ENCODE measurements at places on chromosomes 1 and 21.

DNA sequence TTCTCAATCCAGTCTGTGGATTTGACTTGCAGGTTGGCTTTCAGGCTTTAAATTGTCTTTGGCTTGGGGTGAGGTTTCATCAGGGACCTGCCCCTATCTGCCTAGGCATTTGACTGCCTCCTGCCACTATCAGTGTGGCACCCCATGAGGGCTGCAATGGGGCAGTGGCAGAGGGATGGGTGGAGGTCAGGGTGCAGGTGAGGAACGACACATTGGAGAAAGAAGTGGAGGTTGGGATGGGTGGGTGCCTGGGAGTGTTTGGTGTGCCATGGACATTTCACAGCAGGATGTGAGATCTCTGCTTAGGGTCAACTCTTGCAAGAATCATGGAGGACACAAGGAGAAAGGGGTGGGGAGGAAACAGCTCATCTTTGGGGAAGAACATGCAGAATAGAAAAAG, 625.1 kb downstream of the PTPRU start:
- no peak for DNase-seq

GRCh38 chr1:16145030-16145661, 10.7 kb downstream of the EPHA2 start:
- peak; percentile 74 for DNase-seq

- peak; percentile 43 for DNase-seq
These were observed 136.9 kb upstream of the HNRNPU start for GRCh38 chr1:245001252-245001651.

GRCh38 chr1:92909321-92909720, 51.9 kb downstream of the DIPK1A start:
- DNase-seq, result peak; percentile 47

GRCh38 chr1:17359031-17359430, 13.0 kb upstream of the PADI6 start:
- no peak for DNase-seq

DNA sequence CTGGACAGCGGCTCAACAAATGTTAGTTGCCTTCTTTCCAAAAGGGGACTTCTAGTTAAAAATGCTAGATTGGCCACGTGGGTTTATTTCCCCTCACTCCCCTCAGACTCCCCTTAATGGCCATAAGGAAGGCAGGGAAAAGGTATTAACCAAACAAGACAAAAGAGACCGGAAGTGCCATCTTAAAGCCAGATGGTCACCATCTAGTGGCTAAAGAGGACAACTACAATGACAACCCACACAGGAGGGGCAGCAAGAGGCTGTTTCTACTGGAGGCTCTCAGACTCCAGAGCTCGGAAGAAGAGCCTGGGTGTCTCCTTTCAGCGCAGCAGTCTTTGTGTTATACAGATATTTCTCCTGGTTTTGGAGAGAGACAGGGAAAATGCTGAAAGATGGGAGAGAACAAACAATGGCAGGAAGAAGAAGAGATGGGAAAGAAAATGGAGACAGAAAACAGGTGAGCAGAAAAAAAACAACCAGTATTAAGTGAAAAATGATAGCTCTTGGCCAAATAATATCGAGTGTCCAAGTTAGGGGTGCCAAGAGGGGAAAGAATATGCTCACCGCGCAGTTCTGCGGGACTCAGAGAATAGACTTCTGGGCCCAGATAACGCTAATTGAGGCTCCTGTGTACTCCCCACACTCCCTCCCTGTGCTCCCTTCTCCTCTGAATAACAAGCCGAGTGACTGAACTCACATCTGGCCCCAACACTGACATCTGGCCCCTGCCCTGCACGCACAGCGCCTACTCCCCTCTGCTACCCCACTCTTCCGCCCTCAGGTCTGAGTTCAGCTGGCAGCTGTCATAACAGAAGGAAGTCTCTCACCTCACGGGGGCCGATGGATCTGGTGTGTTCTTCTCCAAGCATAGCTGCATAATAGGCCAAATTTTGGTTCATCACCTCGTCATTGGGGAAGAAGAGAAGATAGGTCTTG, 9.6 kb downstream of the P3H1 start:
- DNase-seq, result peak; percentile 78

- DNase-seq, result no peak
These were observed 10.6 kb downstream of the MROH7 start for GRCh38 chr1:54652168-54652567.

DNA sequence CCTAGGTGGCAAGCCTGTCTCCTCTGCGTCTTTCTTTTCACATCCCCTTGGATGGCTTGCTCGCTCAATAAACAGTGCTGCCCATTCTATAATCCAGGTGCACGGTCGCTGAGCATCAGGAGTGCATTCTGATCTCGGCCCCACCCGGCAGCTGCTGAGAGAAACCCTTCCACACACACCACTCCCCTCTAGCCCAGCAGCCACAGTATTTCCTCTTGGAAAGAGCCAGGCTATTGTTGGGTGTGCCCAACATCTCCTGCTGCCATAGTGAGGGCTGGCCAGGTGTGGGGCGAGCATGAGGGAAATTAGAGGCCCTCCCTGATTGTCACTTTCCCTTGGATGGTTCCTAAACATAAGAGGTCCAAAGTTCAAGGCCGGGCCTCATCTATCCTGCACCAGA, 24.7 kb downstream of the GPA33 start:
- no peak for DNase-seq

- DNase-seq, result no peak
These were observed 5.4 kb downstream of the SOAT1 start for GRCh38 chr1:179298952-179299351.

GRCh38 chr1:193654951-193655735, 468.7 kb upstream of the B3GALT2 start:
- DNase-seq, result peak; percentile 36

DNA sequence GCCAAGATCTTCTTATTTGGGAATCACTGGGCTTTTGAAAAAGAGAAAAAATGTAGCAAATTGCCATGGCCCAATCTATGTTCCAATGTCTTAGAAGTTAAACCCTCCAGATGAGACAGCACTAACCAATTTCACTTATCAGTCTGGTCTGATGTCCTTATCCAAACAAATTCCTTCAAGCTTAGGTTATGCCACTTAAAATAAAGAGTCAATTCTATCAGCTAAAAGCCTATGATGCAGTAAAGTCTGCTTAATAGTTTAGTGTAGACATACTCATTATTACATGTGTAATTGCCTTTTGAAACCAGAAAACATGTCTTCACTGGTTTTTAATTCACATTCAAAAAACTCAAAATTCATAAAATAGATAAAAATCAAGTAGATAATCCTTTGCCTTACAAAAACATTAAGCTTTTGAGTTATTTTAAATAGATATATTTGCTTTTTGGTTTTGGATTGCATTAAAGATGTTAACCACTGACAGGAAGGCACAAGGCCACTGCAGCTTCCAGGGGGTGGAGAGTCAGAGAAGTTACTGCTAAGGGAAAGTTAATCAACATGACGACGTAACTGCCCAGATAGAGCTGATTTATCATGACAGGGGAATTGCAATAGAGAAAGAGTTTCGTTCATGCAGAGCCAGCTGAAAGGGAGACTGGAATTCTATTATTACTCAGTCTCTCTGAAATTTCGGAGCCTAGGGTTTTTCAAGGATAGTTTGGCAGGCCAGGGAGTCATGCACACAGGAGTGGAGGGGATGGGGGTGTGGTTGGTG, 106.1 kb downstream of the MAP3K21 start:
- no peak for DNase-seq

DNA sequence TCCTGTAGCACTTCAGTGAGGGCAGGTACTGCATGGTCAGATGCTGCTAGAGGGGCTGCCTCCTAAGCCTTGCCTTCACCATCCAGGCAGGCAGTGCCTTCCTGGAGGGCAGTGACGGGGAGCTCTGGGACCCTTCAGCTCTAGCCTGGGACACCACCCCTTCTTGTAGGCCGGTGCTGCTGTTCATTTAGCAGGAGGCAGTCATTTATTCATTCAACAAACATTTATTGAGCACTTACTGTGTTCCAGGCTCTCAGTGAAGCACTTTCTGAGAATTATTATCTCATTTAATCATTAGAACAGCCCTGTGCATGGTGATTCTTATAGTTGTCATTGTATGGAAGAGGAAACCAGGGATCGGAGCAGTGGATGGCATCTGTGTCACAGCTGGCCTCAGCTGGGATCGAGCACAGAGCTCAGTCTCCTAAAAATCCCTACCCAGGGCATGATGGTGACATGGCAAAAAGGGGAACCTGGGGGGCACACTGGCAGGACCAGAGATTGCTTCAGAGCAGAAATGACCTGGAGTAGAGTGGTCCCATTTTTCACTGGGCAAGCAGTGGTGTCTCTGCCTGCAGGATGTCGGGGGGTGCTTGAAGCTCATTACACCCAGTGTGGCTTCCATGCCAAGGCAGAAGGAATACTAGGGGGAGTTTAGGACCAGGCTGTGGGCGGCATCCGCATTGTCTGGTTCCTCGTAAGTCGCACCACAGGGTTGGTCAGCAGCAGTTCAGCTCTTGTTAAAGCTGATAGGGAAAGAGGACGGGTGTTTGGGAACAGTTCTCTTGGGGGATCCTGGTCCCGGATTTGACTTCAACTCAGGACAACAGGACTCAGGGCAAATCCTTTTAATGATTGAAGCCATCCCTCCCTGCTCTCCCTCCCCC, 28.8 kb downstream of the ARHGEF10L start:
- no peak for DNase-seq

DNA sequence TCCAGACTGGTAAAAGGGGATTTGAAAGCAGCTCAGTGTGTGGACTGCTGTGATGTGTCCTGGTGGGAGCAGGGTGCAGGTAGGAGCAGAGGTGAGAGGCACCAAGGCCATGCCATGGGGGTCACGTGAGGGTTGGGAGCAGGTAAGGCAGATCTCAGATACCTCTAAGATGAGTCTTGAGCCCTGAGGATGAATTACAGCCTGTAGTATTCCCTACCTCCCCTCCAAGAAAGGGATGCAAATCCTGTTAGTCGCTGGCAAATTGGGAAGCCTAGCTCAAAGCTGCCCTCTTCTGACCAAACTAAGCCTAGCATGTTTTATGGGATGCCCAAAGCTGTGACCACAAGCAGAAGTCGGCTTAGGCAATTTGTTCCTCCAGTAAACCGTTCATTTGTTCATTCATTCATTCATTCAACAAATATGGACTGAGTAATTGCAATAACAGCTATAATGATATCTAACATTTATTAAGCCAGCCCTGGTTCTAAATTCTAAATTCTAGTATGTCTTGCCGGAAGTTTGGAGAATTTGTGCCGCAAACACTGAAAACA, 3.9 kb upstream of the NUAK2 start:
- DNase-seq, result peak; percentile 90

DNA sequence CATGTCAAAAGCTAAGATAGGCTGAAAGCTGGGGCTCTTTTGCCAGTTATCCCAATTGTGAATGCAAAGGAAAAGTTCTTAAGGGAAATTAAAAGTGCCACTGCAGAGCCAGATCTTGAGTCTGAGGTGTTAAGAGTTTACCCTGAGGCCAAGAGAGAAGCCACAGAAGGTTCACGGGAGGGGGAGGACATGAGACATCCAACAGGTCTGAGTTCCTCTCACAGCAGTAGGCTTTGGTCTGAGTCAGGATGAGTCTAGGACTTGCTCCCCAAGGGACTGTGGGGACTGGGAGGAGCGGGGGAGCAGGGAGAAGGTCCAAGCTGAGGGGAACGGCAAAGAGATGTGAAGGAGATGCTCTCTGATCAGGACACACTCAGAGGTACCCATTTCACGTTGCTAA, 411.2 kb upstream of the CAMK1G start:
- DNase-seq, result no peak

DNA sequence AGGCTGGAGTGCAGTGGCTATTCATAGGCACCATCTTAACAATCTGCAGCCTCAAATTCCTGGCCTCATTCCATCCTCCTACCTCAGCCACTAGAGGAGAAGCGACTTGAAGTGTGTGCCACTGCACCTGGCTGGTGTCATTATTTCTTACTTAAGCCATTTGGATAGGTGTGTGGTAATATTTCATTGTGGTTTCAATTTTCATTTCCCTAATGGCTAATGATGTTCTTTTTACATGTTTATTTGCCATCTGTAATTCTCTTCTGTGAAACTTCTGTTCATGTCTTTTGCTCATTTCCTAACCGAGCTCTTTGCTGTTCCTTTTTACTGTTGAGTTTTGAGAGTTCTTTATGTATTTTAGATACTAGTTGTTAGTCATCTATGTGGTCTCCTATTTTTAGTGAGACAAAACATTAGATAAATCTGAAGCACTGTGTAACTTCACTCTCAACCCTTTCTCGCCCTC, 66.8 kb downstream of the SLC27A3 start:
- peak; percentile 47 for DNase-seq

DNA sequence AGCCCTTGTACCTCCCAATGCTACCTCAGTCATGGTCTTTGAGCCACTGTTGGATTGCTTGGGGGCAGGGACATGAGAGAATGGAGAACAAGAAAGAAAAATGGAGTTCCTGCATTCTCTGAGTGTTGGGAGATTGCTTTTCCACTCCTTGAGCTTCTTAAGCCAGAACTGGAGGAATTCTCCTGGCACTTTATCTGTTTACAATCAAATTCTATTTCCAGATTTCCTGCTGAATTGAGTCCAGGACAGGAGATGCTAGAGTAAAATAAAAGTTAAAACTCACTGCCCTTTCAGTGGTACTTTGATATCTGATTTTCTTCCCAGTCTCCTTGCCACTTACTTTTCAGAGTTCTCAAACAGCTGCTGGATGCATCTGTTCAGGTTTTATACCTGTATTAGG, 24.4 kb upstream of the DEPDC1 start:
- DNase-seq, result no peak

DNA sequence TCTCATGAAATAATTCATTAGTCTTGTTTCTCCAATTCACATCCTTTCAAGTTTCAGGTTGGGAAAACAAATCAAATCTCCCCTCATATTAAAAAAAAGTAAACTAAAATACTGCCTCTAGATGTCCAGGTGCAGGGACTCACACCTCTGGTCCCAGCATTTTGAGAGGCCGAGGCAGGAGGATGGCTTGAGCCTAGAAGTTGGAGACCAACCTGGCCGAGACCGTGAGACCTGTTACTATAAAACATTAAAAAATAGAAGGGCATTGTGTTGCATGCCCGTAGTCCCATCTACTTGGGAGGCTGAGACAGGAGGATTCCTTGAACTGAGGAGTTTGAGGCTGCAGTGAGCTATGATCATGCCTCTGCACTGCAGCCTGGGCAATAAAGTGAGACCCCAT, 61.9 kb downstream of the ST6GALNAC5 start:
- no peak for DNase-seq

DNA sequence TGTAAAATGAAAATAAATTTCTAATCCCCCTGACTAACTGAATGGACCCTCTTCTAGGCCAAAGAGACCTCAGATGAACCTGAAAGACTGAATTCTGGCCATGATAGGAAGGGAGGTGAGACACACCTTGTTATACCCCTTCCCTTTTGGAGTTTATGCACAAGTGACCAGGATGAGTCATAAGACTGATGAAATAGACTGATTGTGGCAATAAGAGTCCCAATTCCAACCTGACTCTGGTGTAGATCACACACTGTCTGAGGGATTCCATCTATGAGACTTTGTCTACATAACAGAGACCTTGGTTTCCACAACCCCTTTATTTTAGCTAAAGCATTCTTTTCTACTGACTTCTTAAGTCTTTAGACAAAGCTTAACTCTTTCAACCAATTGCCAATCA, 13.5 kb upstream of the OR2G2 start:
- no peak for DNase-seq

GRCh38 chr1:35085421-35085820, 6.2 kb downstream of the ZMYM1 start:
- DNase-seq, result no peak

All from cardiac fibroblast (primary cell).